ENCODE measurements at places on chromosomes 7 and 10.

- no peak for DNase-seq
Measured at GRCh38 chr10:22475651-22476600, 130.6 kb downstream of the SPAG6 start.

DNA sequence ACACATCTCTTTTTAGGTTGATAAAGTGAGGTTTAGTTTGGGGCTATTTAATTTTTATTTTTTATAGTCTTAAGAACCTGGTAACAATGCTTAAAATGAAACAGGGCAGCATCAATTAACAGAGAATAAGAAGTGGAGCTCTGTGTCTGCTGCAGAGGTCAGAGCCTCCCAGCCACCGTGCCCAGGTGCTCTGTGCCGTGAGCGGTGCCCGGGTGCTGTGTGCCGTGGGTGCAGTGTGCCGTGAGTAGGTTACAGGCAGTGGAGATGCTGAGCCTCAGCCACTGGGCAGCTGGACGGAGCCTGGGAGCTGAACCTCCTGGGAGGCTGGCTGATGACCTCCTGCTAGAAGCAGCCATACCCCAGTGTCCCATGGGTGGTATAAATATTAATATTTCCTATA lies 250.0 kb downstream of the KLF6 start:
- no peak for DNase-seq

DNA sequence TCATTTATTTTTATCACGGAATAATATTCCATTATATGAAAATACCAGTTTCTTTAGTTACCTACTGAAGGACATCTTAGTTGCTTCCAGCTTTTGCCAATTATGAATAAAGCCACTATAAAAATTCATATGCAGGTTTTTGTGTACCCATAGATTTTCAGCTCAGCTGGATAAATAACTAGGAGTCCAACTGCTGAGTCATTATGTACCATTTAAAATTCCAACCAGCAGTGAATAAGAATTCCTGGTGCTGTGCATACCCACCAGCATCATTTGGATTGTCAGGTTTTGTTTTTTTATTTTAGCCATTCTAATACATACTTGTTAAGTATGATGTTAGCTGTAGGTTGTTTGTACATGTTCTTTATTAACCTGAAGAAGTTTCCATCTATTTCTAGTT lies 14.5 kb downstream of the FAM24B start:
- peak; percentile 32 for DNase-seq

GRCh38 chr10:49360271-49361177 lies 35.4 kb downstream of the DRGX start:
- no peak for DNase-seq

DNA sequence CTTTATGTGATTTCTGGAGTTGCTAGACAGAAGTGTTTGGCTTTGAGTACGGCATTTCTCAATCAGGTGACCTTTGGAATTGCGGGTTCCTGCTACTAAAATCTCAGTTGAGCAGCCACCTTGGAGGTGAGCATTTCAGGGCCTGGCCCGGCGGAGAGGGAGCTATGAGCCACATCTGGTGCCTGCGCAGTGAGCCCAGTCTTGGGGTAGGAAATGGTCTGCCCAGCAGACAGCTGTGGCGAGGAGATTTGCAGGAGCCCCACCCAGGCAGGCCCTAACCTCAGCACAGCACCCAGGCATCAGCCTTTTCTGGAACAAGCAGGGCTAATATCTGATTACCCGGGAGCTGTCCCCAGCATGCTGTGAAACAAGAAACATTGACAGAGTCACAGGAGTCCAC lies 547.9 kb upstream of the FOXK1 start:
- DNase-seq: no peak

- DNase-seq: peak; percentile 53
Measured at GRCh38 chr10:67115972-67116371, 190.1 kb downstream of the LRRTM3 start.

DNA sequence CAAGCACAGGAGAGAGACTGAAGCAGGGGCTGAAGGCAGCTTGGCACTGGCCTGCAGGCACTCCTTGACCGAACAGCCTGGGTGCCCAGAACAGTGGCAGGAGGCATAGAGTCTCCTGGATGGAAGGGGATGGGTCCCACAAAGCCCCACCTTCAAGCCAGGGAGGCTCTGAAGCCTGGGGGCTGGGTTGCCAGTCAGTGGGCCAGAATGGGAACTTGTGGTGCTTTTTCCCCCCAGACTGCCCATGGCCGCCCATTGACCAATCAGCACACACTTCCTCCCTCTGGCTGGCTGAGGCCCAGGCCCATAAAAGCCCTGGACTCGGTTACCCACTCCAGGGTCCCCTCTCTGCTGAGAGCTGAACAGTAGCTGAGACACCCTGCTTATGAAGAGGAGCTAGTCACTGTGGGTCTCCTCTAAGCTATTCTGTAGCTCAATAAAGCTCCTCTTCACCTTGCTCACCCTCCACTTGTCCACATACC lies 109.6 kb downstream of the ELAPOR2 start:
- no peak for DNase-seq

DNA sequence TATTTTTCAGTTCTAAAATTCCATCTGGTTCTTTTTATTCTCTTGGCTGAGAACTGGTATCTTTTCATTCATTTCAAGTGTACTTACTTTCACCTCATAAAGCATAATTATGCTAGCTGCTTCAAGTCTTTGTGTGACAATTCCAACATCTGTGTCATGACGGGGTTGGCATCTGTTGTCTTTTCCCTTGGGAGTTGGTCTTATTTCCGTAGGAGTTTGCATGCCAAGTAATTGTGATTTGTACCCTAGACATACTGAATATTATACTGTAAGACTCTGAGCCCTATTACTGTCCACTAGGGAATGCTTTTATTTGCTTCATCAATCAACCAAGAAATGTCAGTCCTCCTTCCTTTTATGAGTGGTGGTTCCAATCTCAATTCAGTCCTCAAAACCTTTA lies 24.6 kb upstream of the HUS1 start:
- DNase-seq: no peak

GRCh38 chr10:48495282-48496045 lies 109.4 kb downstream of the ARHGAP22 start:
- DNase-seq: no peak

DNA sequence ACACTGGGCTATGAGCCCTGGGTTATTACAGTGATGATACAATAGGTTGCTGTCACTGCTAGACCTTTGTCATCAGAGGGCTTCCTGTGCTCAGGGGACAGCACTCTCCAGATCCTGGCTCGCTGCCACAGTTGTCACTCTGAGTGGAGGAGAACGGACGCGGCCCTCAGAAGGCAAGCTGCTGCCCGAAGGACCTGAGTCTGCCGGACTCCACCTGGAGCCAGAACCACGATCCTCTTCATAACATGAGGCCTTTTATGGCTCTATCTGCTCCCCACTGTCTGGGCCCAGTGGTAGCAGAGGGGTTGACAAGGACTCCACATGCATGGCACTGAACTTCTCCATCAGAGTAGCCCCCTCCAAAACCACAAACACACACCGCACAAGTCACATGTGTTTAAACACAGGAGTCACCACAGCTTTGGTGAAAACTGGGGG lies 94.7 kb upstream of the EFCAB10 start:
- DNase-seq: no peak

- peak; percentile 57 for DNase-seq
Measured at GRCh38 chr7:90345595-90346335, 751 bp upstream of the GTPBP10 start.

- no peak for DNase-seq
Measured at GRCh38 chr7:15856311-15856710, 169.8 kb upstream of the MEOX2 start.

DNA sequence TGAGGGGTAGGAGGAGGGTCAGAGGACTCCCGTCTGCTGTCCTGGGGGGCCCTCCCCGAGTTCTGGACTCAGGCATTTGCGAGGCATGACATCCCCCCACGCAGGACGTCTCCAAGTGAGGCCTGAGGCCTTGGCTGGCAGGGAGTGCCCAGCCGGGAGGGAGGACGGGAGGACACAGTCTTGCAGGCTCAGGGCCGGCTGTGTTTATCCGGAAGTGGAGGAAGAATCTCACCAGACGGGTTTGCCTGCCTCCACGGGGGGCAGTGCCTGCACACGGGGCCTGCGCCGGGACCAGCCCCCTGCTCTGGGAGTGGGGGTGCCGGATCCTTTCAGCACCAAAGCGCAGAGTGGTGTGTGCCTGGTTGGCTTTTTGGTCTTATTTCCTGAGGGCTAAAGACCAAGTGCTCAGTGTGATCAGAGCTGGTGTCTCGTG lies 10.9 kb downstream of the PWWP2B start:
- DNase-seq: peak; percentile 65

GRCh38 chr7:150368884-150369747 lies 494 bp downstream of the REPIN1 start:
- DNase-seq: peak; percentile 68

DNA sequence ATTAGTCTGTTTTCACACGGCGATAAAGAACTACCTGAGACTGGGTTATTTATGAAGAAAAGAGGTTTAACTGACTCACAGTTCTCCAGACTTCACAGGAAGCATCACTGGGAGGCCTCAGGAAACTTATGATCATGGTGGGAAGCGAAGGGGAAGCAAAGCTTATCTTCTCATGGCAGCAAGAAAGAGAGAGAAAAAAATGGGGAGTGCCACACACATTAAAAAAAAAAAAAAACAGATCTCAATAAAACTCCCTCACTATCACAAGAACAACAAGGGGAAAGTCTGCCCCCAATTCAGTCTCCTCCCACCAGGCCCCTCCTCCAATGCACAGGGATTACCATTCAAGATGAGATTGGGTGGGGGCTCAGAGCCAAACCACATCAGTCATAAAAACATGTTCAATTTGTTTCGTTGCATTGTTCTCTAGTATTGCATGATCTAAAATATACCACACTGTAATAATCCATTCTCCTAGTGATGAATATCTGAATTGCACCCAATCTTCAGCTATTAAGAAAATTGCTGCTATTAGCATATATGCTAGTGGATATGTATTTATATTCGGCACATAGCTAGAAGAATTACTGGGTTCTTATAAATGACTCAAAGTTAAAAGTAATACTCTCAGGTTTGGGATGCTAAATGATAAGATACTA lies 328.9 kb upstream of the KCND2 start:
- no peak for DNase-seq

GRCh38 chr10:44988957-44989585 lies 10.5 kb upstream of the DEPP1 start:
- DNase-seq: no peak

- no peak for DNase-seq
Measured at GRCh38 chr7:27788437-27788836, 48.5 kb downstream of the TAX1BP1 start.

Measured in amniotic epithelial cell (primary cell).